ENCODE measurements at places on chromosomes 1 and 21.

GRCh38 chr1:54498383-54499096, 49.5 kb upstream of the ACOT11 start:
- no peak for DNase-seq

DNA sequence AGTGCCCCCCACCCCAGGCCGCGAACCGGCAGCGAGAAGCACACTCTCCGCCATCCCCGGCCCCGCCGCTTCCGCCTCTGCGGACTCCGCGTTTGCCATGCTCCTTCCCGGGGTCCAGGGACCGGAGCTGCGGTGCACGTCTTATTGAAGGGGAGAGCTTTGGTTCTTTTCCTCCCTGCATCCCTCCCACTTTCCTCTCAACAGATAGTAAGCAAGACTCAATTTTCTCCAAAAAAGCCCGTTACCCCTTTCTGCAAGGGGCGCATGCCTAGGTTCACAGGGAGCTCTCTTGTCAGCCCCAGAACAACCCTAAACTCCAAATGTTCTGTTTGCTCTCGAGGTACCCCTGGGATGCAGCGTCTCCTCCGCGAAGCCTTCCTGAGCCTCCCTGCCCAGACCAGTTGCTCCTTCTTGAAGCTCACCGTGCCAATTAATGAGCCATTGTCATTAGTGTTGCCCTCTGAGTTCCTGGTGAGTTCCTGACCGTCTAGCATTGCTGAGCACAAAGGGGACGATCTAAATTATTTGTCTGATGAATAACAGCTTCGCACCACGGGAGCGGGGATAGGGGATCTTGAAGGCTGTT, 8.1 kb downstream of the FOXD3 start:
- no peak for DNase-seq

DNA sequence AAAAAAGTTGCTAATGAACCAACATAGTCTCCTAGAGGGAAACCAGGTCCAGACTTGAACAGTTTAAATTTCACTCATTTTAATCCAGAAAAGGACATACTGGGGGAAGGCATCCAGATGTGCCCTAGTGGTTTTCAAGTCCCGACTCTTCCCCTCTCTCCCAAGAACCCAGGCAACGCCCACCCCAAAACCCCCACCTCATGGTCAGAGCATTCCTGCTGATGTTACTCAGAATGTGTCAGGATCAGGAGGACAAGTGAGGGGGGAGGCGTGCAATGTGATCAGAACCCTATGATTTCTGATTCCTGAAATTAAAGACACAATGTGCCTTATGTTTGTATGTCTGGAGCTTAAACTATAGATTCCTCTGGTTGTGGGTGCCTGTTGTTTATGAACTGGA, 1.6 kb upstream of the CTSK start:
- DNase-seq: no peak

DNA sequence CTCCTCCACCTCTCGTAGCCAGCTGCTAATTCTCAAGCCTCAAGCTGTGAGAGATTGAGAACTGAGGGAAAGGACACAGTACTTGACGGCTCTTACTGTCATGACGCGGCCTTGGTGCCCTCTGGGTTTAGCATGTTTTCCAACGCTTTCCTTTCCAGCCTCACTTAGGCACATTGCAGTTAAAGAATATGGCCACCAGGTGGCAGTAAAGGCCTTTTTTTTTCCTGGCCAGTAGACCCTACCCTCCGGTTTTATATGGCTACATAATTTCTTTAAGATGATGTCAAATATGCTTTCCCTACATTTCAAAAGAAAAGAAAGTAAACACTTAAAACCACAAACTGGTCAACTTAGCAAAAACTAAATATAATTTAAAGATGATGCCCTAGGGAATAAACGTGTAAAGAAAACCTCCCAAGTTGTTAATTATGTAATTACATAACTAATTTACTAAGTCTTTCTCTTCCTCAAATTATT, 56.8 kb upstream of the PRDX6 start:
- peak; percentile 67 for DNase-seq

- DNase-seq: no peak
Observed at GRCh38 chr1:62395291-62395690, 41.6 kb upstream of the USP1 start.

DNA sequence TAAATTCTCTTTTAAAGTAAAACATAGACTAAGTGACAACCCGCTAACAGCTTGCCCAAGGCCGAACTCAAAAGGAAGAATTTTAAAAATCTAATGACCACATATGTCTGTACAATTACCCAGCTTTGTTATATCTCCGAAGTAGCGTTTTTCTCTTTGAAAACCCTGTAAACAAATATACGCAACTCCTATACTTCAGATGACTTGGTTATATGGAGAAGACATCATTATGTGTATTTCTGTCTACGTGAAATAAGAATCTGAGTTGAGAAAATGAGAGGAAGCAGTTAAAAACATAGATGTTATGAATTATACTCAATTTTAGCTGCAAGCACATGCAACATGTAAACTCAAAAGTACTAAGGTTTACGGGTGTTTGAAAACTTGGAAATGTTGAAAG, 2.0 kb downstream of the PBX1 start:
- DNase-seq: no peak

DNA sequence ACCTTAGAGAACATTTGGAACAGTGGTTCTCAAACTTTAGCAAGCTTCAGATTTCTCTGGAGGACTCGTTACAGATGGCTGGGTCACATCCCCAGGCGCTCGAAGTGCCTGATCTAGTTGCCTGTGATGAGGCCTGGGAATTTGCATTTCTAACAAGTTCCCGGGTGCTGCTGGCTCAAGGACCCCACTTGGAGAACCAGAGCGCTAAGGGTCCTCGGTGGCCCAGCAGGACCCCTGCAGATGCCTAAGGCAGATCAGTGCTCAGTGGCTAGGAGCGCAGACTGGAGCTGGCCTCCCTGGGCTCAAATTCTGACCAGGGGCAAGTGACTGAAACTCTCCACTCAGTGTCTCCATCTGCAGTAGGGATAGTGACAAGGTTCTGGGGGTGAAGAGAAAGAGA, 208.2 kb downstream of the DYRK1A start:
- DNase-seq: no peak

DNA sequence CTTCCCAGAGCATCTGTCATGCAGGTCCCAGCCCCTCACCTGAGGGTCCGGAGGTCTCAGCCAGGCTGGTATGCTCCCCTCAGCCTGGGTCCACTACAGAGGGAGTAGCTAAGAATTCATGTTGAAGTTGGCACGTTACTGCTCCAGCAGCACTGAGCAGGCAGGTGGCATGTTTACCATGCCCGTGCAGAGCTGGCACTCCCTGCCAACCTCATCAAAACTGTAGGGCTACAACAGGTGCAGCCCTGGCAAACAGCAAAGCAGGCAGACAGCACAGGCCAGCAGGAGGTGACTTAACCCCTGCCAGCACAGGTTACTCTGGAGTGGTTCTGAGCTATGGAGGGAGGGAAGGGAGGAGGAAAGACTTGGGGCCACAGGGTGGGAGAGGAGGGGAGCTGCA, 46.4 kb downstream of the NUAK2 start:
- peak; percentile 47 for DNase-seq

All from CD4-positive, alpha-beta T cell treated with Interferon alpha-2 for 1 hour (primary cell).